Occipital lobe (tissue), 3 donors: ENCODE measurements at places on chromosomes 3 and 15.

- DNase-seq, result no peak
These were observed 12.9 kb downstream of the B3GNT5 start for GRCh38 chr3:183265834-183266417.

GRCh38 chr3:55895897-55896566, 408.9 kb upstream of the WNT5A start:
- no peak for DNase-seq

DNA sequence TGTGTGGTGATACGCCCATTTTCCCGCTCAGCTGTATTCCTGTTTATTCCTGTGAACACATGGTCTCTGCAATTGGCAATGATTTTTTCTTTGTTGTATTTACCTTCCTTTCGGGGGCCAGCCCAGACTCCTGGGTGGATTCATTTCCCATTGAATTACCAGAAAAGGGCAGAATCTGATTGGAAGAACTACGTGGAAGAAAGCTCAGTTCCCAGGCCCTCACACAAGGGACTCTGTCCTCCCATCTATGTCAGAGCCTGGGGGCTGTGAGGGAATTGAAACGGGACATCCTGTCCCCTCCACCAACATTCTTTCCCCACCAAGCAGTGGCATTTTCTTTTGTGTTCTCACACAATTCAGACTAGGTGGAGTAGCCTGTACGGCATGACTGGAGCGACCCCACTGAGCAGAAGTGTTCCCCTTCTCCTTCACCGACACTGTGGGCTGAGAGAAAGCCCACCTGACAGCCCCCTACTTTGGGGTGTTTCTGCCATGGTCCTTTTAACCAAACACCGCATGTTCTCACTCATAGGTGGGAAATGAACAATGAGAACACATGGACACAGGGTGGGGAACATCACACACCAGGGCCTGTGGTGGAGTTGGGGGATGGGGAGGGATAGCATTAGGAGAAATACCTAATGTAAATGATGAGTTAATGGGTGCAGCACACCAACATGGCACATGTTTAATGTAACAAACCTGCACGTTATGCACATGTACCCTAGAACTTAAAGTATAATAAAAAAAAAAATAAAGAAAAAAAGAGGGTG, 32.1 kb upstream of the RFTN1 start:
- DNase-seq, result no peak

DNA sequence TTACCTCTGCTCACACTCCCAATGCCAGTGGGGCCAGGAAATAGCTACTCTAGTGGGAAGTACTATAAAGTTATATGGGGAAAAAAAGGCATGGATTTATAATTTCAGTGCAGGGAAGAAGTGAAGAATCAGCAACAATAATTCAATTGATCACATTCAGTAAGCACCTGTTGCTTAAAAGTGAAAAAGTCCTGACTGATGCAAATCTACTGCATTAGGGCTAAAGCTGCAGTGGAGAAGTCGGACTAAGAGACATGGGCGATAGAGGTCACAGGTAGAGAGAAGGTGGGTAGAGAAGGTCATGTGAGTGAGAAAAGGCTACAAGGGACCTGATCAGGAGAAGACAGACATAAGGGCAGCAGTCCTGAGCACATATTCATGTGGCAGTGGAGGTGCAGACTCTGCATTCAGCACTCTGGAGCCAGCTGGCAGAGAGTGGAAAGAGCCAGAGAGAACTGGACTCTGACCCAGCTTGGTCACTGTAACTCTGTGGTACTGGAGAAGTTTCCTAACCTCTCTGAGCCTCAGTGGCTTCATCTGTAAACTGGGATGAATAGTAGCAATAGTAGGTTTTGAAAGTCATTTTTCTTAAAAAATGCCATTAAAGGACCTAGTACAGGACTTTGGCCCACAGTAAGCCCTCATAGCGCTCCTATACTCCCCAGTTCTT, 17.6 kb upstream of the BCL2A1 start:
- DNase-seq, result no peak

DNA sequence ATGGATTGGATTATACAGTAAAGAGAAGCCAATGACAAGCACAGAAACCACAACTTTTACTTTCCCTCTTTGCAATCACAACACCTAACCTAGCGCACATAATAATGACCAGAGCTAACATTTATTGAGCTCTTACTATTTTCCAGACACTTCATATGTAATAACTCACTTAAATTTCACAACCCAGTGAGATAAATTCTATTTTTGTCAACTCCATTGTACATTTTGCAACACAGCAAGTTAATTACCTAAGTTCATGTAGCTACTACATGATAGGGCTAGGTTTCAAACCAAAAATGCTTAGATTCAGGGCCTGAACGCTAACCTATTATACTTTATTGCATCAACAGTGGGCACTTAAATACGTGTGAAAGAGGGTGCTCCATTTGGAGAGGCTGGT, 89.5 kb downstream of the GADL1 start:
- no peak for DNase-seq
